ENCODE measurements at places on chromosomes 12 and 14. TPM values are rescaled to one million over a fixed set of nuclear protein-coding genes. Genes with fewer than 3 reads are reported as not detected.

The MYO1H gene
- not detected for polyA plus RNA-seq

- DNase-seq = no peak
Observed at GRCh38 chr12:107782067-107782466, 7.6 kb downstream of the ASCL4 start.

DNA sequence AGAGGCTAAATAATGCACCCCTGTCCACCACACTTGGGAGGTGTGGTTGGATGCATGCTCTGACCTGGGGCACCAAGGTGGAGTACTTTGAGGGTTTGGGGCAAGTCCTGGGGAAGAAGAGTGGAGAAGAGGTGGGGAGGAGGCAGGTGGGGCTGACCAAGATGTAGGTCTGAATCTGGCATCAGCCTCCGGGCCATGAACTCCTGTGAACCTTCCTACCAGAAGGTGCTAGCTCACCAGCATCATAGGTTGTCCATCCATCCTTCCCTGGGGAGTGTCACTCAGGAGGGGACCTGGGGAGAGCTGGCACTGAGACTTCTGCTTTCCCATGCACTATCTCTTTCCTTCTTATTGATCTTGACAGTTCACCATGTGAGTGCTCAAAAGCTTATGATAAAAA, 13.6 kb upstream of the EMP1 start:
- no peak for DNase-seq

- peak; percentile 70 for DNase-seq
Observed at GRCh38 chr12:110102255-110102654, 21.9 kb upstream of the IFT81 start.

The FIGNL2 gene
- polyA plus RNA-seq = 5.0 TPM

- no peak for DNase-seq
Observed at GRCh38 chr12:75631831-75632230, 120.4 kb upstream of the KRR1 start.

The CLEC4C gene
- not detected for polyA plus RNA-seq

DNA sequence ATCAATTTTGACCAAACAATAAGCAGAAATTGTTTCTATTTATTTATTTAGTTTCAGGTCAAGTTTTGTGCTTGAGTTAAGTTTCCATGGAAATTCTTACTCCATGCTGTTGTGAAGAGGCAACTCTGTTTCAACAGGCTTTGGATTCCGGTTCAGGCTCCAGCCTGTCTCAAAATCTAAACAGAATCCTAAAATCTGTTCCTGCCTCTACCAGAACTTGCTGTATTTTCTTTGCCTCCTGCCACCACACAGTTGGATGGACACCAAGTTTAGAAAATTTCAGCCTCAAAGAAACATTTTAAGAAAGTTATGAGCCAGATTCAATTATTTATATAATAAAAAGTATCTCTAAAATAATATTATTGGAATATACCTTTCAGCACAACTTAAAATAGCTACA, 330.9 kb downstream of the FOXG1 start:
- no peak for DNase-seq

DNA sequence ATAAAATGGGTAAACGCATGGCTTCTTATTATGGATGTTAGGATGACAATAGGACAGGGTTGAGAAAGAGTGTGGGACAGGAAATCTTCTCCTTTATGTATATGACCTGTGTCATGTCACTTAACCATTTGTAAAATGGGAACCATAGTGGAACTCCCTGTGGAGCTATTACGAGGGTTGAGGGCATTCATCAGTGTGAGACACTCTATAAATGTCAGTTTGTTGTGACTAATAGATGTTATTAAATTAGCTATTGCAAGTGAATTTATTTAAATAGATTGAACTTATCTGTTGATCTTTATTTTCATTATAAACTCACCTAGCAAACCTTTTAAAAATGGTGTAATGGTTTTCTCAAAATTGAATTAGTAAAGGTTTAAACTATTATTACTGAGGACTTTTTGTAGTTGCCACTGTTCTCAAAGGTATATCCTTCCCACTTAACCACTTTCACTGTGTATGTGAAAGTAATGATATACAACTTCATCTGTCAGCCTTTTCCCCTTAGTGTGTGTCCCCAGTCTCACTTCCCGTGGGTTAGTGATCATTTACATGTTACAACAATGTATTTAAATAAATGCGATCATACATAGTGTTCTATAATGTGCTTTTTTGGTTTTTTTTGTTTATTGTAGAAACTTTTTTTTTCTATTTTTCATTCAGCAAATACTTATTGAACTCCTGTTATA, 17.1 kb downstream of the HELB start:
- DNase-seq = no peak

The ADAM21 gene
- polyA plus RNA-seq = not detected

- no peak for DNase-seq
Observed at GRCh38 chr14:29310210-29310609, 543.6 kb downstream of the FOXG1 start.

DNA sequence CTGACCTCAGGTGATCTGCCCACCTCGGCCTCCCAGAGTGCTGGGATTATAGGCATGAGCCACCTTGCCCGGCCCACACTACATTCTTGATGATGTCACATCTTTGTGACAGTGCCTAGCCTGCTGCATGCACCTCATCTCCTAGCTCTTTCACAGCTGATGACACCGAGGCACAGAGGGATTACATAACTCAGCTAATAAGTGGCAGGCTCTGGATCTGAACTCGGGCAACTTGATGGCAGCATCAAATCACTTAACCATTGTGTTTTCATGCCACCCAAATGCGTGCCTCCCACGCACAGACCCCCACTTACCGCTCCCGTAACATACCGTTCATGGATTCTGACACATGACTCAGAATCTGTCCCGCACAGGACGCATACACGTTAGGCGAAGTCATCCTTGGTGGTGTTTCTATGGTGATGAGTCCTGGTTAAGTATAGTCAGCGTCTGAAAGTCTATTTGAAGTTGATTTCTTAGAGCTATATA, 7.4 kb downstream of the TMEM120B start:
- DNase-seq = no peak

DNA sequence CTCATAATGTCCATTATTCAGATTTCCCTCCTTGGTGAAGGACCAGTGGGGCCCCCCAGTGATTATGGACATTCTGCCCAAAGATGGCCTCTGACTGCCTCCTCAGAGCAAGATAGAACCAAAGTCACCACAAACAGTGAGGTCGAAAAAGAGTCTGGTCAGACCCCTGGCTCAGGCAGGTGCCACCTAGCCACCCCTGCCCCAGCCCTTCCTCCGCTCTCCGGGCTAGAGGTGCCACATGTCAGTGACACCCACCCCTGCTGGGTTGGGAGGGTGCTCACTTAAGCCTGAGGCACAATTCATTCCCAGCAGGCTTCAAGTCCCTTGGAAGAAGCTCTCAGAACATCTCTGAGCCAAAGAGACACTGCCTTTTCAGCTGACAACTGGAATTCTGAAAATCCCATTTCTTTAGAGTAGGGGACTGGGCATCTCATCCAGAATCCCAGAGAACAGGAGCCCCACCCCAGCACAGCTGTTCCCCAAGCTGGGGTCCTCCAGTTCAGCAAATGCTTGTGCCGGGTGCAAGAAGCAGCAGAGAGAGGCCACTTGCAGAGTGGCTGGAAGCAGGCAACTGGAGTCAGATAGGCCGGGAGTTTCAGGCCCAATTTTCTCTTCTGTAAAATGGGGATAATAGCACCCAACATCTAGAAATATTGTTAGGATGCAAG, 50.3 kb downstream of the ISCA2 start:
- DNase-seq = no peak

DNA sequence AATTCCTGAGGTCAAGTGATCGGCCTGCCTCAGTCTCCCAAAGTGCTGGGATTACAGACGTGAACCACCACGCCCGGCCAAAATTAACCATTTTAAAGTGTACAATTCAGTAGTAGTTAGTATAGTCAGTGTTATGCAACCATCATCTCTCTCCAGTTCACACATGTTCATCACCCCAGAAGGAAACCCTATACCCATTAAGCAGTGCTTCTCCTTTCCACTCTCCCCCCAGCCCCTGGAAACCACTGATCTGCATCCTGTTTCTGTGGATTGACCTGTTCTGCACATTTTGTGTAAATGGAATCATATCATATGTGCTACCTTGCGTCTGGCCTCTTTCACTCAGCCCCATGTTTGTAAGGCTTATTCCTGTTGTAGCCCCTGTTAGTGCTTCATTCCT, 52.2 kb downstream of the PHETA1 start:
- DNase-seq = no peak
